ENCODE measurements at places on chromosomes 1 and 21.

GRCh38 chr1:222784371-222784770 lies 30.5 kb upstream of the DISP1 start:
- DNase-seq, result no peak

- no peak for DNase-seq
Measured at GRCh38 chr1:5423109-5423508, 569.1 kb downstream of the NPHP4 start.

- DNase-seq, result no peak
Measured at GRCh38 chr1:5151511-5151910, 497.1 kb downstream of the AJAP1 start.

- DNase-seq, result no peak
Measured at GRCh38 chr21:34639882-34640788, 25.2 kb upstream of the RCAN1 start.

GRCh38 chr1:55474168-55474786 lies 259.1 kb upstream of the USP24 start:
- peak; percentile 49 for DNase-seq

DNA sequence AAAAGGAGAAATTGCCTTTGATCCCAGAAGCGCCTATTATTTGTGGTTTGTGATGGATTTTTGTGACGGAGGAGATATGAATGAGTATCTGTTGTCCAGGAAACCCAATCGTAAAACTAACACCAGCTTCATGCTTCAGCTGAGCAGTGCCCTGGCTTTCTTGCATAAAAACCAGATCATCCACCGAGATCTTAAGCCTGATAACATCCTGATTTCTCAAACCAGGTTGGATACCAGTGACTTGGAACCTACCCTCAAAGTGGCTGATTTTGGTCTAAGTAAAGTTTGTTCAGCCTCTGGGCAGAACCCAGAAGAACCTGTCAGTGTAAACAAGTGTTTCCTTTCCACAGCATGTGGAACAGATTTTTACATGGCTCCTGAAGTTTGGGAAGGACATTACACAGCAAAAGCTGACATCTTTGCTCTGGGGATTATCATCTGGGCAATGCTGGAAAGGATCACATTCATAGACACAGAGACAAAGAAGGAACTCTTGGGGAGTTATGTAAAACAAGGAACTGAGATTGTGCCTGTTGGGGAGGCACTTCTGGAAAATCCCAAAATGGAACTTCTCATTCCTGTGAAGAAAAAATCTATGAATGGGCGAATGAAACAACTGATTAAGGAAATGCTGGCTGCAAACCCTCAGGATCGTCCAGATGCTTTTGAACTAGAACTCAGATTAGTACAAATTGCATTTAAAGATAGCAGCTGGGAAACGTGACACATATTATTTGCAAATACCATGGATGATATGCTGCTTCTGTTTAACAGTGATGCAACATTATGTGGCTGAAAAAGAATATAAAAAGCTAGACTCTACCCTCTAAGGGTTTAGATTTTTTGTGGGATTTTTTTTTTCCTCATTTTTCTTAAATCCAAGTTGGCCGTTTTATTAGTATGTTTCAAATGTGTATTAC lies 10.5 kb downstream of the PDIK1L start:
- no peak for DNase-seq

GRCh38 chr1:207888652-207889051 lies 22.3 kb downstream of the CD34 start:
- peak; percentile 27 for DNase-seq

- DNase-seq, result no peak
Measured at GRCh38 chr21:19603011-19603593, 1199.5 kb upstream of the TMPRSS15 start.

DNA sequence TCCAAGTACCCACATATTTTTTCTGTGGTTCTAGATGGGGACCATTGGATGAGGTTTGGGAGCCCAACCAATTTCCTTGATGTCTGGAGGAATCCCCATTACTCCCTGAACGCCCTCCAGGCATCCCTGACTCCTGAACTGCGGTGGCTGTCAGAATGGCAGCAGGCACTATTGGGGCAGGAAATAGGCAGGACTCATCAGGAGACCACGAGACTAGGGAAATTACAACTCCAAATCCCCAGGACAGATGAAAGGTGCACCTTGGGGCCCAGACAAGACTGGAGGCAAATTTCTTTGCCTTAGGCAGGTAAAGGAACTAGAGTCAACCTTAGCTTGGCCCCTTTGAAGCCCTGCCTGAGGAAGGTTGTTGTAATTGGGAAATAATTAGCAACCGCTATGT lies 1.1 kb downstream of the CGN start:
- DNase-seq, result no peak

DNA sequence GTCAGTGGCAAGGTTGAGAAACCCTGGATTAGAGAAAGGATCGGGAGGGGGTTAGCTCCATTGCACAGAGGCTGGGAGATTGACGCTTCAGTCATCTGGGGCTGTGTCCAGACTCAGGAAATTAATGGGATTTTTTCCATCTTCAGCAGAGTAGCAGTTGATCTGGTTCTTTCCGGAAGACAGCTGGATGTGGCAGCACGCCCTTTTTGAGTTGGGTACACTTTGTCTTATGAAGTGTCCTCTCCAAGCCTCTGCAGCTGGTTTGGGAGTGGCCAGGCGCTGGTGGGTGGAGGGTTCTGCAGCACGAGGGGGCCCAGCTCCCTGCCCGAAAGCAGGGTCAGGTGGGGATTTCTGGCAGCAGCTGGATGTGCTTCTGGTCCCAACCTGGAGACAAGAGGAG lies 95.1 kb downstream of the TAS1R2 start:
- no peak for DNase-seq

- no peak for DNase-seq
Measured at GRCh38 chr1:224057461-224058199, 56.3 kb upstream of the FBXO28 start.

- DNase-seq, result peak; percentile 89
Measured at GRCh38 chr1:240575981-240576662, 35.8 kb downstream of the GREM2 start.

DNA sequence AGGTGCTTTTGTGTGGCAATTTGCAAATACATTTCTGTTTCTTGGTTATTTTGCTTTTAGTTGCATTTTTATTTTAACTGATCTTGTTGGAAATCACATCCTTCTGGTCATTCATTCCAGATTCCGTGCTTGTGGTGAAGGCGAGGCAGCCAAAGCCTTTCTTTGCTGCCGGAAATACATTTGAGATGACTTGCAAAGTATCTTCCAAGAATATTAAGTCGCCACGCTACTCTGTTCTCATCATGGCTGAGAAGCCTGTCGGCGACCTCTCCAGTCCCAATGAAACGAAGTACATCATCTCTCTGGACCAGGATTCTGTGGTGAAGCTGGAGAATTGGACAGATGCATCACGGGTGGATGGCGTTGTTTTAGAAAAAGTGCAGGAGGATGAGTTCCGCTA lies 34.8 kb upstream of the CD101 start:
- peak; percentile 69 for DNase-seq

DNA sequence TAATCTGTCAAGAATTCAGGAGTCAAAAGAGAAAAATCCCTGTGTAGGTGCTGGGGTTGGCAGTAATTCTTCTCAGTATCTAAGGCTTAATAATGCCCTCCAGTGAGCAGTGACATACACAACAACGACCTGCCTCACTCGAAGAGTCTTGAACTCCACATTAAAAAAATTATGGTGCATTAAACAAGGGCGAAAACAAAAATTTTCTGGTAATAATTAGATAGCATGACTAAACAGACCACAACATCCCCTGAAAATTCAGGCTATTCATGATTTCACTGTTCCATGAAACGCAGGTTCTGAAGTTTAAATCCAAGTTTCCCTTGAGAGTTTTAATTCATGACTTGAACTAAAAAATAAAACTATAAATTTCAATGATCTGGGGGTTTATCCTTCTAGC lies 5.1 kb downstream of the SRSF4 start:
- DNase-seq, result no peak

DNA sequence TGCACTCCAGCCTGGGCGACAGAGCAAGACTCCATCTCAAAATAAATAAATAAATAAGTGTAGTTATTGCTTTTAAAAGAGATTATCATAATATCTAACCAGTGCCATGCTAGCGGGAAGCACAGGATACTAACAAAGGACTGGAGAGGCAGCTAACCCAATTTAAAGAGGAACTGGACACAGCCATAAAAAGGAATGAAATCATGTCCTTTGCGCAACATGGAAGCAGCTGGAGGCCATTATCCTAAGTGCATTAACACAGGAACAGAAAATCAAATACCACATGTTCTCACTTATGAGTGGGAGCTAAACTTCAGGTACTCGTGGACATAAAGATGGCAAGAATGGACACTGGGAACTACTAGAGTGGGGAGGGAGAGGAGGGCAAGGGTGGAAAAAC lies 54.9 kb downstream of the TM2D1 start:
- no peak for DNase-seq

- no peak for DNase-seq
Measured at GRCh38 chr21:35229290-35229689, 180.2 kb upstream of the RUNX1 start.

GRCh38 chr1:27554759-27555699 lies 48.9 kb downstream of the AHDC1 start:
- no peak for DNase-seq

- DNase-seq, result no peak
Measured at GRCh38 chr1:116420417-116421200, 47.6 kb downstream of the ATP1A1 start.

DNA sequence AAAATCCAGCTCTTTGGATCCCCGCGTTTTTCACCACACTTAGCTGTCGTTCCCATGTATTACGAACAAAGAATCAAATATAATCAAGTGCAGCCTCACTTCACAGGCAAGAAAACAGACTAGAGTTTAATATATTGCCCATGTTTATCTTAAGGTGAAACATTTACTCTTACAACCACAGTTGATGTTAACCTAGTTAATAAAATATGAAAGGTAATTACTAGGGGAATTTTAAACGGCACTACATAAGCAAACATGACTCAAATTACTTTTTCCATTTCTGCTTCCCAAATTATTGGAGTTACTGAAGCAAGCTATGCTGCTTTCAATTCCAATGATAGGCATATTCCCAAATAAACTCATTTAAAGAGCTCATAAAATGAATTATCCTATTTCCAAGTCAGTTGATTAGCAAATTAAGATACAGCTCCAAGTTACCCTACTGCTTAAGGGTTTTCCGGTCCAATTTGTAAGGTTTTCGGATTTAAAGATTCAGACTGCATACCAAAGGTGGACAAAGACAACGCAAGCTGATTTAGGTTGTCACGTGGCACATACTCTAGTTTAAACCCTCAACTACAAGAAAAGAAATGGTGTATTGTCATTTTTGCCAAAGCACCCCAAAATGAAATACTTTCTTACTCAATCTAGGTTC lies 5.9 kb downstream of the COX20 start:
- no peak for DNase-seq

- no peak for DNase-seq
Measured at GRCh38 chr1:37171691-37172090, 137.4 kb upstream of the GRIK3 start.

GRCh38 chr1:1989789-1990188 lies 13.8 kb downstream of the CFAP74 start:
- no peak for DNase-seq

GRCh38 chr1:236994450-236994849 lies 9.8 kb downstream of the MT1HL1 start:
- DNase-seq, result no peak

DNA sequence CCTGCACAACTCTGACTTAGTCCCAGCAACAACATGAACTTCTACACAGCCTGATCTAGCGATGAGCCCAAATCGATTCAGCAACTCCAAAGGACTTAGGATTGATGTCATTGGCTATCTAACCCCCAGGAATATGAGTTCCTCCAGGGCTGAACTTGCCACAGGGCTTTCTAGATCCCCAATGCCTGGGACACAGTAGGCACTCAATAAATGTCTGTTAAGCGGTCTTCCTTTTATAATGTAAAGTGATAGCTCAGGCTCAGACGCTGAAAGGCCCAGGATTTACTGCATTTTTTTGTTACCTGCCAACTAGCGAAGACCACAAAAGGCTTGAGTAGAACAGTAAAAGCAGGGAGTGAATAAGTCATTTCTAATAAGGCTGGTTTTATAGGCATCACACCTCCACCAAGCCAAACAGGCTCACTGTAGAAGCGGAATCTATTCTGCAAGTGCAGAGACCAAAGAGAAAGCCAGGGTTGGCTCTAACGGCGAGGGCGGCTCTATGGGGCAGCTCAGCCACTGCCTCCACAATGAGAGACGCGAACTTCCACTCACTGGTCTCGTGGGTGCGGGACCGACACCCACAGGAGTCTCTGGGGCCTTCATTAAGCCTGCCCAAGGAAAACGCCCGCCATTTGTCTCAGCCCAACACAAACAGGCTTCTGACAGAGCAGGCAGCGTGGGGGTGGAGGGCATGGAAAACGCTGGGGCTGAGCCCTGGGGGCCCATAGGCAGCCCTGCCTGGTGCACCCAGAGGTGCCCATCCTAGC lies 52.0 kb downstream of the HLCS start:
- DNase-seq, result no peak

GRCh38 chr1:71046891-71047634 lies 553 bp downstream of the PTGER3 start:
- no peak for DNase-seq

GRCh38 chr1:9279172-9279840 lies 13.4 kb upstream of the SPSB1 start:
- DNase-seq, result no peak

- DNase-seq, result no peak
Measured at GRCh38 chr1:116105996-116106395, 5.2 kb upstream of the MAB21L3 start.

GRCh38 chr1:61426254-61426653 lies 298.7 kb downstream of the TM2D1 start:
- no peak for DNase-seq

DNA sequence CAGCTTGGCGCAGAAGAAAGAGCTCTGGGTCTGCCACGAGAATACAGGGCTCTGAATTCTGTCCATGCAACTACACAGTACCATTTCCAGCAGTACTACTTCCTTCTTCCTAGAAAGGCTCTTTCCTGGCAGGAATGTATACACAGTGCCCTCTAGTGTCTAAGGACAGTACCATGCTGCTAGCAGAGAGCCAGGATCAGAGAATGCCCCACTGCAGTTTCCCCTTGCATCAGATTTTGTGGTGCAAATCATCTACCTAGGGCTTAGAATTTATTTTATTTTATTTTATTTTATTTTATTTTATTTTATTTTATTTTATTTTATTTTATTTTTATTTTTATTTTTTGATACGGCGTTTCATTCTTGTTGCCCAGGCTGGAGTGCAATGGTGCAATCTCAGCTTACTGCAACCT lies 50.8 kb downstream of the PAX7 start:
- peak; percentile 1 for DNase-seq

- DNase-seq, result no peak
Measured at GRCh38 chr1:161185732-161186311, 8.5 kb upstream of the B4GALT3 start.

GRCh38 chr1:203305809-203306088 lies 430 bp downstream of the BTG2 start:
- DNase-seq, result no peak

DNA sequence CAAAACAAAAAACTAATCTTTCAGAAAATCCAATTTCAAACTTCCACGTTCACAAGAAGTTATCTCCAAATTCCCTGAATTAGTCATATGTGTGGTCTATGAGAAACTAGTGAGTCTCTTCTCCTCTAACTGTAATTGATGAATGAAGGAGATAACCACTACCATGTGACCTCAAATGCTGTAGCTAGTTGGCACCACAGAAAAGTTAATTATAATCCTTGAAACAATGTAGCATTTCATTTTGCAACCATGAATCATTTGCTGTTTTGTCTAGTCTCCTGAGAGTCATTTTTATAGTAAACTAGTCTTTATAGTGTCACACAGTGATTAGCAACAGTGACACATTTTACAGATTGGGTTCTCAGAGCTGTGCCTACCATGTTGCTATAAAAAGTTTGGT lies 287.5 kb downstream of the LRRIQ3 start:
- no peak for DNase-seq
